CD4-positive, alpha-beta T cell treated with Interleukin-21 for 1 hour (primary cell): ENCODE measurements at places on chromosomes 7 and 10.

- no peak for DNase-seq
Observed at GRCh38 chr10:133122171-133122935, 34.6 kb downstream of the ADGRA1 start.

DNA sequence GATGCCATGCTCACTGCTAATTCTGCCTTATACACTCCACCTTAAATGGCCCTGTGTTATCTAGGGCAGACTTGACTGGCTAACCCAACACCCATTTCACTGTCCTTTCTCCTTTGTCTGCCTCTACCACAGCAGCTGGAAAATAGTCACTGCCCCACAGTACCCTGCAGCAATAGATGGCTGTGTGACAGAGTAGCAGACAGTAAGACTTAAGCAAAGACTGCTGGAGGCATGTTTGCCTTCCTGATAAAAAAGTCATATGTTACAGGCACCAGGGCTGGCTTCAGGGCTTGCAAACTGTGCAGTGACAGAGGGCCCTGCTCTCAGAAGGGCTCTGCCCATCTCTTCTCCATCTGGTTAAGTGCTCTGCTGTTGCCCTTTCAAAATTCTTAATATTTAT is 332.6 kb upstream of the GHITM start:
- no peak for DNase-seq

GRCh38 chr7:157795643-157796042 is 458.8 kb downstream of the DNAJB6 start:
- no peak for DNase-seq

GRCh38 chr7:33754933-33755928 is 150.1 kb upstream of the BMPER start:
- no peak for DNase-seq

GRCh38 chr10:61047081-61047480 is 103.1 kb upstream of the RHOBTB1 start:
- no peak for DNase-seq

- DNase-seq, result peak; percentile 69
Observed at GRCh38 chr10:102645388-102645740, 1.1 kb downstream of the TRIM8 start.

DNA sequence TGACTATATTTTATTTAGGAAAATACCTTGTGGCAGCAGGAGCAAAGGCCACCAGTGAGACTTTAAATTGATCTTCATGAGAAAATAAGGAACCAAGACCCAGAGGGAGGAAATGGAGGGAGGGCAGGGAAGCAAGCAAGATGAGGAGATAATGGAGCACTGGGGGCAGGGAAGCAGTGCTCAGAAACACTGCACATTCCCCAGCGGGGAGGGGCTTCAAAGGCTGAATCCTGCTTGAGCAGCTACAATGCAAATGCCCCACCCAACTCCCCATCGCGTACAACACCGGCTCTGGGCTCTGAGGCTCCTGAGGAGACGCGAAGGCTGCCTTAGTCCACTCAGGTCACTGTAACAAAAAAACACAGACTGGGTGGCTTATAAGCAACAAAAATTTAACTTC is 503.8 kb downstream of the GRID1 start:
- no peak for DNase-seq

GRCh38 chr10:119090968-119091367 is 10.4 kb upstream of the EIF3A start:
- DNase-seq, result peak; percentile 85

- DNase-seq, result peak; percentile 58
Observed at GRCh38 chr10:13440185-13441061, 88.4 kb downstream of the BEND7 start.

- DNase-seq, result no peak
Observed at GRCh38 chr10:91713461-91714072, 80.7 kb upstream of the PPP1R3C start.

GRCh38 chr7:43646603-43647338 is 63.9 kb downstream of the STK17A start:
- no peak for DNase-seq

DNA sequence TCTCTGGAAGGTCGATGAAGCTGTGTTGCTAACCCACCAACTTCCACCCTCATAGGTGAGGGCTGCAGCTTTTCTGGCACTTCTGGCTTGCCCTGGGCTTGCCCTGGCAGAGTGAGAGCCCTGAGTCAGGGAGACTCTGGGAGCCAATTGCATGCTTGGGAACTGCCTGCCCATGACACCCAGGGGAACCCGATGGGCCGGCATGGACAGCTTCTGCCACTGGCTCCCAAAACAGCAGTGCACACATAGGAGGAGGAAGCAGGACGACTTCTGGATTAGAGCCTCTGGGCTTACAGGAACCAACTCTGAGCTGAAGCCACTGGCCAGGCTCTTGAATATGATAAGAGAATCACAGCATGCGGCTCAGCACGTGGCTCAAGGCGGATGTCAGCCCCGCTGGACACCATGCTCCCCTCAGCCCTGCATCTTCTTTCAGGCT is 135.2 kb upstream of the UNC5B start:
- no peak for DNase-seq

DNA sequence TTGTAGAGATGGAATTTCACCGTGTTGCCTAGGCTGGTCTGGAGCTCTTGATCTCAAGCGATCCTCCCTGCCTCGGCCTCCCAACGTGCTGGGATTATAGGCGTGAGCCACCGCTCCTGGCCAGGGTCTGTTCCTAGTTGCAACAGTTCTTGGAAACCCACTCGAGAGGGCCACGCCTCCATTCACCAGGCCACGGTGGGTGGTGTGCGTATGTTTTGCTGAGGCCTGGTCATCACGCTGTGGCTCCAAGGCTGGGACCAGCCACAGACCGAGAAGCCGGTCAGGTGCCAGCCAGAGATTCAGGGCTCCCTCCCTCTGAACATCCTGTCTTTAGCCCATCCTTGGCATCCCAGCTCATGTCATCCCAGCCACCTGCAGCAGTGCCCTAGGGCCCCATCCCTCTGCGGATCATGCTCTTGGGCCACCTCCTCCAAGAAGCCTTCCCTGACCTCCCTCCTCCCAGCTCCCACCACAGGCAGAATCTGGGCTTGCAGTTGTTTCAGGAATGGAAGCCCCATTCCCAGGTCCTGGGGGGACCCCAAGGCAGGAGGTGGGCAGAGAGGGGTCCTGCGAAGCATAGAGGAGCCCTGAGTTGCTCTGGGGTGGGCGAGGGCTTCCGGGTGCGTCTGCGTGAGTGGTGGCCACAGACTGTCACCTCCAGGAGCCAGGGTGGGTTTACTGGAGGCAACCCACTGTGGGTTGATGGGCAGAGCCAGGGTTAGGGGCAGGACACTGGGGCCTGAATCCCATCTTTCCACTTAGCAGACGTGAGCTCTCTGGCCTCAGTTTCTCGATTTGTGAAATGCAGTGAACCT is 5.2 kb downstream of the LAT2 start:
- DNase-seq, result no peak

DNA sequence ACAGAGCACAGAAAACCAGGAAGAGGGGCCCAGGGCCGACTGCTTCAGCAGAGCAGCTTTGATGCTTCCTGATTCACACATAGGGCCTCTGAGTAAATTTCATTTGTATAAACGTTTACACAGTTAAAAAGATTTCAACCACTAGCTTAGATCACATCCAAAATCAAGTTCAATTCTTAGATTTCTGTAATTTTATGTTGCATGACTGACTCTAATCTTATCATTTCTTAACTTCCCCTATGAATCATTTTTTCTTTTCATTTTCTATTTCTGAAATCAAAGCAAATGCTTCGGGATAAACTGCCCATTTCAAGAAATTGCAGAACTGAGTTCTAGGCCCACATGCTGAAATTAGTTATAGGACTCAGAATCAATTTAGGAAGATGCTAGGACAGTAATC is 224.7 kb downstream of the INHBA start:
- DNase-seq, result no peak

- DNase-seq, result no peak
Observed at GRCh38 chr10:131199646-131200045, 111.9 kb downstream of the TCERG1L start.
